ENCODE measurements at places on chromosomes 11 and 22.
A peak's percentile ranks its signal among the peaks of the same experiment; 100 is the strongest.

DNA sequence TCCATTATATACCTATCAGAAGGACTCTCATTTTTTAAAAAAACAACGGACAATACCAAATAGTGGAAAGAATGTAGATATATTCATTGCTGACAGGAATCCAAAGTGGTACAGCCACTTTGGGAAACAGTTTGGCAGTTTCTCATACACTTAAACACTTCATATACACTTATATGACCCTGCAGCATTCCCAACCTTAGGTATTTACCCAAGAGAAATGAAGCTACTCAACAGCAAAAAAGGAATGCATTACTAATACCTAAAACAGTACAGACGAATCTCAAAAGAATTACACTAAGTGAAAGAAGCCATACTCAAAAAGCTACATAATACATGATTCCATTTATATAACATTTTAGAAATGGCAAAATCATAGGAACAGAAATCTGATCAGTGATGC lies 51.5 kb downstream of the RBFOX2 start:
- no peak for DNase-seq

DNA sequence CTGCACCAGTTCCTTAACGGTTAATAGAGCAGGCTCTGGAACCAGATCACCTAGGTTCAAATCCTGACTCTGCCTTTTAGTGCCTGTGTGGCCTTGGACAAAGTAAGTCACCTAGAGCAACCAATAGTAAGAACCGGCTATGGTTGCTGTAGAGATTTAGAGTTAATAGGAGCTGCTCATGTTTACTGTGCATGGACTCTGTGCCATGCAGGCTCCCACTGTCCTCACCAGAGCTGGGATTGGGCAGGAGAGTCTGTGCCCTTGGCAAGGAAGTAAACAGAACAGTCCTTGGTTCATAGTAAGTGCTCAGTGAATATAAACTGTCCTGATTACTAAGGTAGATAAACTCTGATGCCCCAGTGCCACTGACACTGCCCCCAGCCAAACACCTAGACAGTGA lies 1.4 kb upstream of the TP53I11 start:
- no peak for DNase-seq

- no peak for DNase-seq
Measured at GRCh38 chr11:61142424-61142823, 18.8 kb downstream of the VPS37C start.

GRCh38 chr11:24082241-24082640 lies 414.6 kb upstream of the LUZP2 start:
- DNase-seq: no peak

- DNase-seq: no peak
Measured at GRCh38 chr11:61128947-61129638, 26.8 kb downstream of the CD5 start.

- no peak for DNase-seq
Measured at GRCh38 chr22:47009304-47010101, 247.1 kb downstream of the TBC1D22A start.

GRCh38 chr11:32436751-32437494 lies 1.6 kb upstream of the WT1 start:
- no peak for DNase-seq

GRCh38 chr11:113675003-113675561 lies 31.0 kb downstream of the TMPRSS5 start:
- no peak for DNase-seq

GRCh38 chr11:11163236-11163635 lies 189.8 kb downstream of the CSNK2A3 start:
- DNase-seq: no peak

DNA sequence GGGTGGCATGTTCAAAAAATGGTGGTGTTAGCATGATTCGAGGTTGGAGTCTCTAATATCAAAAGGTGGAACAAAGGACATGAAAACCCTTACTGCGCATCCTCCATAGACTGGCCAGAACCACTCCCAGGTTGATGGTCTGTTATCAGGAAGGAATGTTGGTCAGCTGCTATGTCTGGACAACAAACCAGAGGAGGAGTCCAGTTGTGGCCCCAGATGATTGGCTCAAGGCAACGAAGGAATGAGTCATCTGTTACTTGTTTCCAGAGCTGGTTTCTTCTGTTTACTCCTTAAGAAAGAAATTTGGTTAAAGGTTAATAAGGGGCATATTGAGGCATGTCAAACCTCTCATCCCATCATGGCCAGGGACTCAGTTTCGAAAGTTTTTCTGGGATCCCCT lies 56.8 kb upstream of the GRIA4 start:
- no peak for DNase-seq

DNA sequence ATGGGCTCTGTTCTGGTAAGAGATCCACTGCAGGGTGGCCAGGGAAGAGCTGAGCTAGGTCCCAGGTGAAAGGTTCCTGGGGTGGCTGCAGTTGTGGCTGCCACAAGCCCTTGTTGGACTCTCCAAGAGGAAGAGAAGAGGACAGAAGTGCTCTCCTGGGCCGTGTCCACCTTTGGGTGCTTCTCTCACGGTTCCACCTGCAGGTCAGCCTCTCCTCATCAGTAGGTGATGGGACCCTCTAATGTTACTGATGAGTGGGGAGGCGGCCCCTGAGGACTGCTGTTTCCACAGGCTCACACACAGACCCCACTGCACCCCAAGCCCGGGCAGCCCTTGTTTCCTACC lies 804.9 kb downstream of the BRD1 start:
- DNase-seq: no peak

DNA sequence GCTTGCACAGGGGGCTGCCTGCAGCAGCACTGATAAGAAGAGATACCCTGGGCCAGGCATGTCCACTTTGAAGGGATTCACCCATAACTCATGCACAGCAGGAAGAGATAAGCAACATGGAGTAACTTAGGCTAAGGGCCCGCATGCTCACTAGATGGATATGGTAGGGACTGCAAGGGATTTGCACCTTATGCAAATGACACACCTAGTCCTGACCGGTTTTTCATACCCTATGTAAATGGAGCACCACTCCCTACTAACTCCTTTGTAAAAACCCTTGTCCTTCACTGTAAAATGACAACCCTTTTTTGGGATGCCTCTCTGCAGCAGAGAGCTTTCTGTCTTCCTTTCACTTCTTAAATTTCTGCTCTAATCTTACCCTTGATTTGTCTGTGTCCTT lies 658.9 kb upstream of the CCDC179 start:
- DNase-seq: no peak

GRCh38 chr11:117827521-117828511 lies 3.3 kb upstream of the FXYD2 start:
- DNase-seq: no peak

DNA sequence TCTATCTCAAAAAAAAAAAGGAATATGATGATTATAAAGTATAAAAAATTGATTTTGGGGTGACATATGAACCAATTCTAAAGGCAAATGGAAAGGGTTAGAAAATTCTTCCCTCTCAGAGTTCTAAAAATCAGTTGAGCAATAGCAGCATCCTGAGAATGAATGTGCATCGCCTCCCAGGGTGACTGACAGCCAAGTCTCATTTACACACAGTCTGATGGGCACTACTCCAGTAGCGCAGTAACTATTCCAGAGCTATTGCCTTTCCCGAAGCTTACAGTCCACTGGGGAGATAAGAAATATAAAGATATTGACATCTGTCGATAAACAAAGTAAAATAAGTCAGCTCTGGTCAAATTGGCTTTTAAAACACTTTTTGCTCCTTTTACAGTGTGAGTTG lies 32.3 kb upstream of the SORL1 start:
- DNase-seq: no peak

- DNase-seq: no peak
Measured at GRCh38 chr11:75554258-75555022, 7.6 kb upstream of the SERPINH1 start.

DNA sequence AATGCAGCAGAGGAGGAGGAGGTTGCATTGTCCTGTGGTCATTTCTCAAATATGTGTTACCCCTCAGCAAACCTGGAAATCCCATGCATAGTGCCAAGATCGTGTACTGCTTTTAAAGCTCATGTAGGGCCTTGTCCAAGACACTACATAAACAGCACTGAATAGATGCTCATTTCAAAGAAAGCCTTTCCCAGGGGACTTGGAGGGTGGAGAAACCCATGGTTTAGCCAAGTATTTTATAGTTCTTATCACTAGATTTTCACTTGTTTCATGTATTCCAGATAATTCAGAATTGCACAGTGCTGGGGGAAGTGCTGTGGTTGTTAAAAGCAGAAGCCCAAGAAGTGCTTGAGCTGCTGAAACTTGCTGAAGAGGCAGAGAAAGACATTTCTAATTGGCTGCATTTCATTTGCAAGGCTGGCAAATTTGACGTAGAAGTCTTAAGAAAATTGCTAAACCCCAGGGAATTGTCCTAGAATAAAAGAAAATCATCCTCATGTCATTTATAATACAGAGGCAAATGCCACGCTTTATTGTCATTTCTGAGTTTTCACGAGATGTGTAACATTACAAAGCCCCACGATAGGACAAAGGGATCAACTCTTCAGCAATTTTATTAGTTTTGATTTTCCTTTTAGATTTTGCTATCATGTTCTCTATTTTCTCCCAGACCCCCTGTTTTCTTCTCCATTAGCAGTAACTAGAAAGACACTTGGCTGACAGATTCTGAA lies 20.1 kb downstream of the CSRP3 start:
- DNase-seq: peak; percentile 8

DNA sequence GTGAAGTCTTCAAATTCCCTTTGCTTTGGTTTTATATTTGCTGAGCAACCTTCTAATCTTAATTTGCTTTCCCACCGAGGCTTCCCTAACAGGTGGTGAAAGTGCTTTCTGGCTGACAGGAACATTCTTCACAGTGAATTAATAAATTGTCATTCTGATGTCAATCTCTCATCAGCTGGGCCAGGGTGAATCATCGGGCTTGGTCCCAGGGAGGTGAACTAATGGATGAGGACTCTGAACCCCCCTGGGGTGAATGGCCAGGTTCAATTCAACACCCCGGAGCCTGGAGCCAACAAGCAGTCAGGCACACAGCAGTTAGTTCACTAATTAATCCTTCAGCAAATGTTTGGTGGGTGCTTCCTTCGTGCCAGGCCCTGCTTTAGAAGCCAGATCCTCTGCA lies 155.4 kb upstream of the PDGFD start:
- DNase-seq: no peak

DNA sequence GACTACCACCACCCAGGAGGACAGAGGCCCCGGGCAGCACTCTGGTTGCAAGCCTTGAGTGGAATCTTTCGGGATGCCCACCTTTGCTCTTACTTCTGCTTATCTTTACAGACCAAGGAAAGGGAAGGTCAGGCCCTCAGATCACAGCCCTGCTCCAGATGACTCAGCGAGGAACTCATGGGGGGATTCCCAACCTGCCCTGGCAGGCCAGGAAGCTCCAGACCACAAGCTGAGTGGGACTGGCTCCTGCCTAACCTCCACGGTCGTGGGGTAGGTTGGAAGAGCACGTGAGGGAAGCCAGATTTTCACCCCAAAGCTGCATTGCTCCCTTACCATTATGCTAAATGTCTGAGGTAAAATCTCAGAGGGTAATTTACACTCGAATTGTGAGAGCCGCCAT lies 11.8 kb downstream of the TBC1D10A start:
- DNase-seq: peak; percentile 30

- no peak for DNase-seq
Measured at GRCh38 chr11:24755260-24755839, 258.5 kb downstream of the LUZP2 start.
